ENCODE measurements at places on chromosomes 12 and 14. TPM values are rescaled to one million over a fixed set of nuclear protein-coding genes. Genes with fewer than 3 reads are reported as not detected.

DNA sequence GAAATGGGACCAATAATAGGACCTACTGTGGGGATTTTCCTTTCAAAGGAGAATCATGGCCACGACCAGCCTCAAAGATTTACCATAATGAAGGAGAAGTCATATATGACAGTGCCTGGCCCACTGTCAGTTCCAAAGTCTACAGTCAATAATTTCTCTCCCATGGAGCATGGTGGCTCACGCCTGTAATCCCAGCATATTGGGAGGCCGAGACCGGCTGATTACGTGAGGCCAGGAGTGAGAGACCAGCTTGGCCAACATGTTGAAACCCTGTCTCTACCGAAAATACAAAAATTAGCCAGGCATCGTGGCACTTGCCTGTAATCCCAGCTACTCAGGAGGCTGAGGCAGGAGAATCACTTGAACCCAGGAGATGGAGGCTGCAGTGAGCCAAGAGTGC is 13.8 kb downstream of the IRF2BPL start:
- no peak for DNase-seq

DNA sequence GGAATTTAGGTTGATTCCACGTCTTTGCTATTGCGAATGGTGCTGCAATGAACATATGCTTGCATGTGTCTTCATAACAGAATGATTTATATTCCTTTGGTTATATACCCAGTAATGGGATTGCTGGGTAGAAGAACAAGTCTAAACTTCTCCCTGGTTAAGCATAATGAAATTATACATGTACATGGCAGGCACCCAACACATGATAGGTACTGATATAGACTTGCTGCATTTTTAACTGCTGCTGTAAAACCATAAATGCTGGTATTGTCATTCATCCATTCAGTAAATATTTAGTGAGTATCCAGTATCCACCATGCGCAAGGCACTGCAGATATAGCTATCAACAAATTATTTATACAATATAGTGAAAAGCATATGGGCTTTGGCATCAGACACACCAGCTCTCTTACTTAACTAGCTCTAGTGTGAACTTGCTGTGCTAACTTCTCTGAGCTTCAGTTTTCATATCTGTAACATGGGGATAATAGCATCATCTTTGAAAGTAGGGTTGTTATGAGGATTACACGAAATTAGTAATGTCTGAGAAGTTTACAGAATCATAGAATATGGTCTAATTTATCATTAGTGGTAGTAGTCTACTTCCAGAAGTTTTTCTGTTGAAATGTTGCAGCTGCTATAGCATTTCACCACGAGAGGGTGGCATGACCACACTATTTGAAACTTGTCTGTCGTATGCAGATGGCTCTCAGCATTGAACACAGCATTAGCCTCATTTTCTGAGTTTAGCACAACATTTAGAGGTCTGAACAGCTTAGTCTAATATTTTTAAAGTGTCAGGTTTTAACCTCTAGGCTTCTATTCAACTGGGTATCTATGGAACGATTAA is 32.0 kb upstream of the SEL1L start:
- DNase-seq: no peak

GRCh38 chr12:44159216-44159615 is 323.3 kb downstream of the TMEM117 start:
- no peak for DNase-seq

DNA sequence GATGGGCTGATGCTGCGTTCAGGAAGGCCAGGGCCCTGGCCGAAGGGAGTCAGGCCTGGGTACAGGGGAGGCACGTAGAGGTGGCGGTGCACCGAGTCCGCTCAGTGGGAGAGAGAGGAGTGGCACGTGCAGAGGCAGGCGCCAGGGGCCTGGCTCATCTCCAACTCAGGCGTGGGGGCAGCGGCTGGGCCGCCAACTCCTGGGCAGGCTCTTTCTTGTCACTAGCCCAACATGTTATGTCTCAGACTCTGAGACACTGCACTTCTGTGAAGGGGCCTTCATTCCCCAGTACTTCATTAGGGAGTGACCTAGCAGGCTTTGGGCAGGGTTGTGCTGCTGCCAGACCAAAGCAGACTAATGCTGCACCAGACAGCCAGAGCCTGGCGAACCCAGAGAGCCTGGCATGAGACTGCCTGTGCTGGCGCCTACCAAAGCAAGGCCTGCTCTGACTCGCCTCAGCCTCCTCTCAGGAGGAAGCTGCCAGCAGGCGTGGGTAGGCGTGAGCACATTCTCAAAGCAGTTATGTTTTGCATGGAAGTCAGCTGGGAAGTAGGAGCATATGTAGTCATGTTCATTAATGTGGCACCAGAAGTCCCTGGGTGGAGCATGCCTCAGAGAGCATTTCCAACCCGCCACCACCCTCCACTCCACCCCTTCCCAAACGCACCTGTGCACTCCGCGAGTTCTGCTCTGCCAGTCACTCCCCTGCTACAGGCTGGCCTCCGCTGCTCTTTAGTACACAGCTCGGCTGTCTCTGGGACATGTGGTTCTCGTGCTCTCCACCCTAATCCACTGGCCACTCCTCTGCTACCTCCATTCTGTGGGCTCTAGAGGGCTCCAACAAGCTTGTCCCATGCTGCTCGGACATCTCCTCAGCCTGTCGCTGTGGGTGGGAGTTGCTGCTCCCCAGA is 9.7 kb downstream of the CKB start:
- DNase-seq: no peak

C14orf180 gene
- total RNA-seq: not detected

GRCh38 chr14:59155886-59156285 is 32.6 kb upstream of the DAAM1 start:
- no peak for DNase-seq

SPATS2 gene
- 23.8 TPM for total RNA-seq

TAS2R9 gene
- total RNA-seq: not detected

DNA sequence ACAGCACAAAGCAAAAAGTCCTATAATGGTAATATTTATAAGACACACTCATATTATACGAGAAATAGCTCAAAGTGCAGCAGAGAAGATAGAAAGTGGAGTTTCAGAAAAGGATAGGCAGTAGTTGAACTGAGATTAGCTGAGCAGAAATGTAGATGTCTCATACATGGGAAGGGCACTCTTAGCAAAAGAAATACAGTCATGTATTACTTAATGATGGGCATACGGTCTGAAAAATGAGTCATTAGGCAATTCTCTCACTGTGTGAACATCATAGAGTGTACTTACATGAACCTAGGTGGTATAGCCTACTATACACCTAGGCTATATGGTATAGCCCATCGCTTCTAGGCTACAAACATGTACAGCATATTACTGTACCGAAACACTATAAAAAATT is 671.3 kb downstream of the RPS29 start:
- DNase-seq: no peak

DNA sequence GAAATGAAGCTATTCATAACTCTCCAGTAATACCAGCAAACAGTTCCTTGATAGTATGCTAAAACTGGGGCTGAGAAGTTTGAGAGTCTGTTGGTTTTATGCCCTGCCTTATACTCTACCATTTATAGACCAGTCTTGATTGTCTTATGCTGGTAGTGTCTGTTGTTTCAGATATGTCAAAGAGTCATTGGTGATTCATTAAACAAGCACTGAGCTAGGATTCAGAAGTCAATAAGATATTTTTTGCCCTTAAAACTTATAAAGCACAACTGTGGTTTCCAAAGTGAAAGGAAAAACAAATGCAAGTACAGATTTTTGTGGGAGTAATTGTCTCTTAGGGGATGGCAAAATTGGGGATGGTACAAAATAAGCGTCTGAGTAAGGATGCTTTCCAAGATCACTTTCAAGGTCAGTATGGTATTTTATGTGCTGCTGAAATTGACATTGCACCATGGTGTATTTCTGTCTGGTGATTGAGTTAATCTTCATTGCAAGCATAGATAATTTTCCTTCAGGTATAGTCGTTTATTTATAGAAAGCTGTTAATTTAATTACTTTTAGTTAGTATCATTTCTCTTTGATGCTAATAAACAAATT is 289.5 kb upstream of the E2F7 start:
- DNase-seq: no peak

DNA sequence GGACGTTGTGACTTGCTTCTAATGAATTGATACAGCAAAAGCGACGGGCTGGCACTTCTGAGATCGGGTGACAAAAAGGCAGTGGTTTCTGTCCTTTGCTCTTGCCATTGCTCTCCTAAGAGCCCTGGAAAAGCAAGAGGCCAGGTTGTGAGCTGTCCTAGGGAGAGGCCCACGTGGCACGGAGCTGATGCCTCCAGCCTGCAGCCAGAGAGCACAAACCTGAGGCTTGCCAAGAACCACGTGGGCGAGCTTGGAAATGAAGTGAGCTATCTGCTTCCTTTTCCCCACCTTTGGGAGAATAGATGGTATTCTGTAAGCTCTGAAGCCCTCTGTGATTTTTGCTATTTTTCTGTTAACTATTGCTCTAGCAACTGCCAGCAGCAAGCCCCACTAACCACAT is 26.4 kb upstream of the NOS1 start:
- DNase-seq: no peak

GRCh38 chr12:16359512-16360491 is 12.4 kb downstream of the MGST1 start:
- peak; percentile 35 for DNase-seq

DNA sequence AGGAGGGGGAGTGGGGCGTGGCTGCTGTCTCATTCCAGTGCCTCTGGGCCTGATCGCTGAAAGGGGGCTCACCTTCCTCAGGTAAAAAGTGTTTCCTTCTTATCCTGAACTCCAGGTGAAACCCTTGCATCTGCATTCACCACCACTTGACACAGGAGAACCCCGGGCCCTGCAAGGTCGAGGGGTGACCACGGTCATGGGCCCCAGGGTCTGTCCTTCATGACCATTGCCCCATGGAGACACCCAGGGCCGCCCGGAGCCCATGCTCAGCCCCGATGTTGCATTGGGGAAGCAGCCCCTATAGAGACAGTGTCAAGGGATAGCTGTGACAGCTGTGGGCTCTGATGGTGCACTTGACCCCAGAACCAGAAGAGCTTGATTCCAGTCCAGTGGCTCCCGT is 34.4 kb upstream of the DYNC1H1 start:
- no peak for DNase-seq

DNA sequence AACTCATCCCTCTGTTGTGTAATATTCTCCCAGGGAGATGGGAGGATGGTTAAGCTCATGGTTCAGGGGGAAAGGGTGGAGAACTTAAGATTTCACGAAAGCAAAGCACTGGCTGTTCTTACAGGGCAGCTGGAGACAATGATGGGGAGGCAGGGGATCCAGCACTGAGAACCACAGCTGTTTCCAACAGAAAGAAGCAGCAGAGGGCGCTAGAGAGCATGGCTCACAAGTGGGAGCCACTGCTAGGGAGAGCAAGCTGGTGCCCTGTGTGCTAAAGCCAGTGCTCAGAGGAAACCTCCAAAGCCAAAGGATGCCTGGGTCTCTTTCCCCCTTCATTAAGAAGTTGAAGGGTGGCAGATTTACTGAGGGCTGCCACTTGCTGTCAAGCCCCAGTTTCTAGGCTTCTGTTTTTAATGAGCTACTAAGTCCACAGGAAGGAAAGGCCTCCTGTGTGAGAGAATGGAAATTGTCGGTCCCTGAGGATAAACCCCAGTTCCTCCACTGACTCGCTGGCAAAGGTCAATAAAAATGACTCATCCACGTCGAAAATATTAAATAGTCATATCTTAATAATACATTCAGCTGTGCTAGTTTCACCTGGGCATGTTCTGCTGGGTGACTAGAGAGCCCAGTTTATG is 199.7 kb downstream of the ANO2 start:
- peak; percentile 48 for DNase-seq

Measured in A172 (cell line).